COR-L47 (cell line): ENCODE measurements at places on chromosomes 7 and 10.
A peak's percentile ranks its signal among the peaks of the same experiment; 100 is the strongest.

- no peak for DNase-seq
Measured at GRCh38 chr10:115572740-115573455, 479.7 kb downstream of the ATRNL1 start.

DNA sequence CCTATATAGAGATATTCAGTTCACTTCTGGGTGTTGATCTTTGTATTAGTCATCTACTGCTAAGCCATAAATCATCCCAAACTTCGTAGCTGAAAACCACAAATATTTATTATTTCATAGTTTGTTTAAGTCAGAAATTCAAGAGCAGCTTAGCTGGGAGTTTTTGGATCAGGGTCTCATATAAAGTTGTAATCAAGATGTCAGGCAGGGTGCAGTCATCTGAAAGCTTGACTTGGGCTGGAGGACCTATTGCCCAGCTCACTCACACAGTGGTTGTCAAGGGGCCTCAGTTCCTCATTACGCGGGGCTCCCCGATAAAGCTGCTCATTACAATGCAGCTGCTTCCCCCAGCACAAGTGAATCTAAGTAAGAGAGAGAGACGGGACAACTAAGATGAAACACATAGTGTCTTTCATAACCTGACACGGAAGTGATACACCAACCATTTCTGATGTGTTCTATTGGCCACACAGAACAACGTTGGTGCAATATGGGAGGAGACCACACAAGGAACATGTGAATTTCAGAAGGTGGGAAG, 15.7 kb downstream of the PPP1R3C start:
- no peak for DNase-seq

- no peak for DNase-seq
Measured at GRCh38 chr10:124546957-124547646, 85.5 kb downstream of the LHPP start.

DNA sequence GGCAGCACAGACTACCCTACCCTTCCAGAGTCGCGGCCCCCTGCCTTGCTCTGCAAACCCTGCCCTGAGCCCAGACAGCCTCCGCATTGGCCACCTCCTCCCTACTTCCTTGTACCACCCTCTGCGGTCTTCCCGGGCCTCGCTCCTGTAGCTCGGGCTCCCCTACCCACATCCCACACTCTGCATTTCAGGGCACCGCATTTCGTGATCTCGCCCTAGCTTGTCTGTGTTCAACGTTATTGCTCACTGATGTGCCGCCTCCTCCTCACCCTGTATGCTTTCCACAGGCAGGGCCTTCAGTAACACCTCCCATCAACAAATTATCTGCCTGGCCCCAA, 6.6 kb downstream of the PDIA4 start:
- DNase-seq = no peak

- no peak for DNase-seq
Measured at GRCh38 chr10:115103700-115104099, 10.5 kb downstream of the ATRNL1 start.

- no peak for DNase-seq
Measured at GRCh38 chr10:113058523-113059370, 108.7 kb downstream of the TCF7L2 start.

DNA sequence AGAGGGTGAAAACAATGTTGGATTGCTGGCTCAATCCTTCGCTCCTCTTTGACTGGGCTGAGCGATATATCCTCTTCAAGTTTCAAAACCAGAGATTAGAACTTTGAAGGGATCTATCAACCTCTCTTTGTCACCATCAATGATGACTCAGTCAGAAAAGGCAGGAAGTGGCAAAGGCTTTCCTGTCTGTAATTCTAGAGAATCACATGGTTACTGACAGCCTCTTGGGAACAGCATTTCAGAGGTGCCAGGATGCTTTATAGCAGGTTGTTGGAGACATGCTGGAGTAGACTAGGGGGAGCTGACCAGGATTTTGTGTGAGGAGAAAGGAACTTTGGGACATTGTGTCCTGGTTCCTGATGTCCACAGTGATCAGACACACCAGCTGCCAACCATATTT, 81.3 kb downstream of the PRKCQ start:
- no peak for DNase-seq

- peak; percentile 47 for DNase-seq
Measured at GRCh38 chr7:35906191-35906908, 105.5 kb downstream of the SEPTIN7 start.

DNA sequence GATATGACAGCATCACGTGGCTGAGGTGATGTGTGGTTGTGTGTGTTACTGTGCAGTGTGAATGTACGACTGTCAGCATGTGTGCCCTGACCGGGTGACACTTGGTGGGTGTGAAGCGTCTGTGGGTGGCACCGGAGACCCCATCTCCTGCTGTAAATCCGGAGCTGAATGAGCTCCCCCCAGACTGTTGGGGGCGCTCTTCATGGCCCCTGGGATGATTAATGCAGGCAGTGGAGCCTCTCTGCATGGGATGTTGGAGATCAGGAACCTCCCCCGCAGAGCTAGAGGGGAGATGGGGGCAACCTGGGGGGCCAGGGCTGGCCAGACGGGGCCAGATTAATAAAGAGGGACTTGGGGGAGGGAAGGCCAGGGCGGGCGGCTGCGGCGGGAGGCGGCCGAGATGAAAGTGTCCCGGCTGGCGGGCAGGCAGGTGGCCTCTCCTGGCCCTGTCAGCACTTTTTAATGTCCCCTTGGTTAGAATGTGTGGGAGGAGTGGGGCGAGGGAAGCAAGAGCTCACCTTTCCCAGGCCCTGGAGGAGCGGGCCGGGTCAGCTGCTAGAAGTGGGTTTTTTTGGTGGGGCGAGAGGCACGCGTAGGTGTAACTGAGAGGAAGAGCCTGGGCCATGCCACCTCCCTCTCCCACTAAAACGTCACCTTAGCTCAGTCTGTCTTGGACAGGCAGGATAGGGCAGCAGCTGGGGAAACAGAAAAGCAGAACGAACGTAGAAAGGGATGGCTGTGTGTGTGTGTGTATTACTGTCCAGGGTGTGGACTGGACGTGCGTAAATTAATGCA, 34.1 kb downstream of the HIF1AN start:
- no peak for DNase-seq

- DNase-seq = no peak
Measured at GRCh38 chr10:43293677-43294057, 26.8 kb upstream of the RASGEF1A start.

DNA sequence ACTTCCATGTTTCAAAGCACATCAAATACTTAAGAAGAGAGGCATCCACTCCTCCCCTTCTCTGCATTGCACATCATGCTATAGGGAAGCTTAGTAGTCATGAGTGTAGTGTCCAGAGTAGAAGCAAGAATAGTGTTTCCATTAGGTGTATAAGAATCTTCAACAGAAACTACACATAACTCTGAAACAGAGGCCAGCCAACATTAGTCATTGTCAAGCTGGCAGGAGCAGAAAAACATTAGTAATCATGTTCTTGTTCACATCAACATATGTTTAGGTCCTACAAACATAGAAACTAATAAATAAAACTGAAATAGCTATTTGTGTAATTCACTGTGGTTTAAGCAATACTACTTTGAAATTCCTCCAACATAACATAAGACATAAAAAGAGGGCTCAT, 370.2 kb downstream of the PPP1R3A start:
- DNase-seq = no peak

GRCh38 chr7:3892157-3892556, 591.1 kb downstream of the SDK1 start:
- DNase-seq = no peak

DNA sequence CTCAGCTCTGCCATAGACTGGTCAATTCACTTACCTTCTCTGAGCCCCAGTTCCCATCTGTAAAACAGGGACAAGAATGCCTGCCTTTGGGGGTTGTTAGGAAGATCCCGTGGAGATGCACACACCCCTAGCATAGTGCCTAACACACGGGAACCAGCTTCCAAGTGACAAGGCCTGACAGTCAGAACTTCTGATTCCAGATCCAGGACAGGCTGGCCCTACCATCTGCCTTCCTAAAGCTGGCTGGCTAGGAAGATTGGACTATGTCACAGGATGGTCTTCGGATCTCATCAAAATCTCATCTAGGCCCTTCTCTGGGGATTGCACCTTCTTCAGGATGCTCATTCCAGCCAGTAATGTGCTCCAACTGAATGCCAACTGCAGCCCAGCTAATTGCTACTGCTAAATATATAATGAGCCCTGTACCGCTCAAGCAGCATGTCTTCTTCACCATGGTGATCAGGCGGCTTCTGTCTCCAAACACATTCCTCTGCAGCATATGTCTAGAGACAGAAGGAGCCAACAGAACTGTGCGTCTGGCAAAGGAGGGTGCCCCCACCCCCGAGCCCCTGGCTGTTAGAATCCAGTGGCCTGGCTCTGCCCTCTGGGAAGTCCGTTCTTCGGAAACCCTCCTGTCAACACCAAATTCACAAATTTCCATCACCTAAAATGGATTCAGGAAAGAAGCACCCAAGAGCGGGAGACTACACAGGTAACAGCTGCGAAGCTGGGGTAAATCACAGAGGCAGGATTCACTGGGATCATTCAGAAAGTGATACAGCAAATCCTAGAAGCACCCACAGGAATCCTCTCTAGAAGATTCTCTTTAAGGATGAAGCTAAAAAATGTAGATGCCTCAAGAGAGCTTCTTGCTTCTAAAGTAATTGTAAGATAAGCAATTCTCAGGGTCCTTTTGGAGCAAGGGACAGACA, 142.1 kb upstream of the EEPD1 start:
- DNase-seq = no peak

DNA sequence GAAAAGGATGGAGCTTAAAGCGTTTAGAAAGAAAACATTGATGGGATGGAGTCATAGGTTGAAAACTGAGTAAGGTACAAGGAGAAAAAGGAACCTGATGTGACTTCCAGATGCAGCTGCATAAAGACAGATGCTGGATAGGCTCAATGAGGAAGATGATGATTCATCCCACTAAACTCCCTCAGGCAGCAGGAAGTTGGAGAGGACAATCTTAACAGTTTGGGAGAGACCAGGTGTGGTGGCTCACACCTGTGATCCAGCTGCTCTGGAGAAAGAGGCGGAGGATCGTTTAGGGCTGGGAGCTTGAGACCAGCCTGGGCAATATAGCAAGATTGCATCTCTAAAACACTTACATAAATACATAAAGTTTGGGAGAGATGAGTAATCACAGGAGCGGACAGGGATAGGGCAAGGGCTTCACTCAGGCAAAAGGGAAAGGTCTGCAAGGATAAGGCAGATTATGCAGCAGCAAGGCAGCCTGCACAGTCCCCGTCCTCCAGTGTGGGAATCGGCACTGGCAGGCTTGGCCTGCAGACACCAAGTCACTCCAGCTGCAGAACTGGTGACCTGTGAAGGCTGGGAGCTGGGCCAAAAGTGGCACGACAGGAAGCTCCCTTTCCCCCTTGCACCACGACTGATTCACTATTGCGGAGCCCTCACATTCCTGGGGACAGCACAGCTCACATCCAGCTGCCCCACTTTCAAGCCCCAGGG, 438.5 kb downstream of the GRID1 start:
- DNase-seq = no peak

- no peak for DNase-seq
Measured at GRCh38 chr10:75468612-75469005, 37.2 kb downstream of the LRMDA start.

DNA sequence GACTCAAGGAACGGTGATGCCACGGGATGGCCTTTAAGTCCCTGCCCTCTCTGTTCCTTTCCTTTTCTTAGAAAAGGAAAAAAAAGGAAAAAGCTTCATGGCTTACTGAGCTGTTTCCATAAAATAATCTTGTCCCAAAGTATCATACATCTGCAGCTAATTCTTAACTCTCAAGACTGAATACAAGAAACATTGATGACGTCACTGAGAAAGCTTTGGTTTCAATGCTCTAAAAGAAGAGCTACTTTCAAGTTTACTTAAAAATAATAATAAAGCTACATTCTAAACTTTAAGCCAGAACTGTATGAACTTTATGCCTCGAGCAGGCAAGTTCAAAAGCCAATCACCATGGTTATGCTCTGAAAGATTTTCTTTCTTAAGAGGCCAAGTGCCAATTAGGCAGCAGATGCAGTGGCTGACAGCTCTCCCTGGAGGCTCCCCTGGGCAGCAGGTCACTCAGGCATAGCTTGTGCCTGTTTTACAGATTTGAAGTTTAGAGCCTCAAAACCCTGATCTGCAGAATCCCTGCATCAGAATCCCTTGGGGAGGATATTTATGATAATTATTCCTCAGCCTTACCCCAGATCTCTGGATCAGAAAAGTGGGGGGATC, 165.0 kb downstream of the CHN2 start:
- DNase-seq = no peak

DNA sequence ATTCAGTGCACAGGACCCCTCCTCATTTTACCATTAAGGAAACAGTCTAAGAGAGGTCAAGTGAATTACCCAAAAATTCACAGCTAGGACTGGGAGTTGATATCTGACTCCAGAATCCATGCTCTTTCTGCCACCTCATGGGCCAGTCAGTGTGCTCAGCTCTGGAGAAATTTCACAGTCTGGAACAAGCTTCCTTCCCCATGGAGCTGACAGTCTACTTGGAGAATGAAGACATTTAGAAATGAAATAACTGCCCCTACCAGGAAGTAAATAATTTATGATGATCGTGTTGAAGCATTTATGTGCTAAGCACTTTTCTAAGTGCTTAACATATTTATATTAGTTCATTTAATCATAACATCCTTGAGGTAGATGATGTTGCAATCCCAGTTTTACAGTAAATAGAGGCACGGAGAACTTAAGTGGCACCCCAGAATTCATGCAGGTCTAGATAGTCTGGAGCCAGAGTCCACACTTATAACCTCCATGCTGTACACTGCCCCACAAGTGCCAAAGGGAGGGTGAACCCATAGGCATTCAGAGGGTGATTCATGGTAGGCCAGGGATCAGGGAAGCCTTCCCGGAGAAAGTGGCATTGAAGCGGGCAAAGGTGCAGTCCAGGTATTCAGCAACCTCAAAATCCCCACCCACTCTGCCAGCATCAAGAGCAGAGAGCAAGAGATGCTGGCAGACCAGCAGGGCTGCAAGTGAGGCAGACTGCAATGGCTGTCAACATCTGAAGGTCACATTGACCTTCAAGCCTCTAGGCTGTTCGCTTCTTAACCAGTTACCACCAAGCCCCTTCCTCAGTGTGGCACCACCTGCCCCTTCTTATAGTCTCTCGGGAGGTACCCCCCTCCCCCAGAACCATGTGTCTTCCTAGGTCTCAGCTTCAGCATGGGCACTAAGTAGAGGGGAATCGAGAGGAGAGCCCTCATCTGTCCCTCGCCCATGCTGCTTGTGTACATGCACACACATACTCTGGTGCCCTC, 38.4 kb upstream of the LRRC4 start:
- no peak for DNase-seq

GRCh38 chr10:112672706-112673105, 225.7 kb downstream of the VTI1A start:
- DNase-seq = no peak

- no peak for DNase-seq
Measured at GRCh38 chr10:75803816-75804552, 372.6 kb downstream of the LRMDA start.

GRCh38 chr10:82757901-82758300, 882.9 kb downstream of the NRG3 start:
- DNase-seq = no peak
